ENCODE measurements at places on chromosomes 12 and 14.

DNA sequence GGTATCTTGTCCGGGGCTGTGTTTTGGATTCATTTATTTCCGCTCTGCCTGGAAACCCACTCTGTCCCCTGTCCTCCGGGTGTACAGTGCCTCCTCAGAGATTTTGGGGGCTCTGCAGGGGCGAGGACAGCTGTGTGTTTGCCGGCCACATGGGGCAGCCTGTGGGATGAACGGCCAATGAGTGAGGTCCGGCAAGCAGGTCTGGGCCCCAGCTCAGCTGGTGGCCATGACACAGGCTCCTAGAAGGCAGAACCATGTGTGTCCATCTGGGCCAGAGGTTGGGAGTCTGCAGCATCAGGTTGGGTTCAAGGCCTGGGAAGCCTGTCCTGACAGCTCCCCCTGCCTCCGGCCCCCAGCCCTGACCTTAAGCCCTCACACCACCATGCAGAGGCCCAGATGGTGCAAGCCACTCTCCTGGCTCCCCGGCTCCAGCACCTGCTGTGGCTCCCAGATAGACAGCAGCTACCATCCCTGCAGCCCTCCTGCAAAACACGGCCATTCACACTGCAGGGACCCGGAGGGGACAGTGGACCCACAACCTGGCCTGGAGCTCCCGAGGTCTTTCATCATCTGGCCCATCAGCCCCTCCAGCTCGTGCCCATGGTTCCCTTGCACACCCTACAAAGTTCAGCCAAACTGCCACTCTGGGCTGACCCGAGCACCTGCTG lies 220.1 kb upstream of the C14orf180 start:
- no peak for DNase-seq

DNA sequence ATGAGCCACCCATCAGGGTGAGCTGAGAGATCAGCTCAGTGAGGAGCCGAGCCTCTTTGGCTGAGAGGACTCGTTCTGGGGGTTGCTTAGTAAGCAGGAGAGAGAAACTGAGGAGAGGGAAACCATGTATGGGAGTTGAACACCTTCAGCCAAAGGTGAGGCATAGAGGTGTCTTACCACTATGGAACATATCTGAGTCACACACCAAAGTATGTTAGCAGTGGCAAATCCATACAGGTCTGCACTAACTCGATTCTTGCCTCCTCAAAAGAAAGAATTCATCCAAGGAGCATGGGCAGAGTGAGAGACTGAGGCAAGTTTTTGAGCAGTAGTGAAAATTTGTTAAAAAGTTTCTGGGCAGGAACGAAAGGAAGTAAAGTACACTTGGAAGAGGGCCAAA lies 46.7 kb upstream of the RNU6-8 start:
- DNase-seq: no peak

DNA sequence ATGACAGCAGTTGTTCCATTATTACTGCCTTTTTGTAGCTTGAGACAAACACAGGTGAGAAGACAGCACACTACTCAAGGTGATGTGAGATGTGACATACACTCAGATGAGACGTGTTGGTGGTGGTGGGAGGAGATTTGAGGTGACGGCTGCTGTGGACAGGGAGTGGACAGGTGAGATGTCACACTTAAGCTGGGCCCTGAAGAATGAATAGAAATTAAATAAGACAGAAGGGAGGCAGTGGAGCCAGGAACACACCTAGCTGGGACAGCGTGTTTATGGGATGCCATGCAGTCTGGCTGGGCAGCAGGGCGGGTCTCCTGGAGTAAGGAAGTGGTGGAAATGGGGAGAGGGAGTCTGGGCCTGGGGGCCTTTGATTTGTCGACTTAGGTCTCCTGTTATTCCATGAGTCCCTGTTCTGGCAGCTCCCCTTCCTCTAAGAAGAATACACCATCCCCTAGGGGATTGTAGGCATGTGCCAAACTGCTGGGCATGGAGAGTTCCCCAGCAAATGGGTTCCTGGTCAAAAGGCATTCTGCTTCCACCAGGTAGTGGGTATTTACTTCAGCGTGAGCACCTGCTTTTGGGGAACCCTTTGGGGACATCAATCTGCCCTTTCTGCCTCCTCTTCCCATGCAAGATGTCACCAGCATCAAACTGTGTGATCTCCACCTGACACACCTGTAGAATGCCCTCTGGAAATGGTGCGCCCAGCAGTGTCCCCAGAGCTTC lies 71.2 kb upstream of the ESRRB start:
- no peak for DNase-seq

DNA sequence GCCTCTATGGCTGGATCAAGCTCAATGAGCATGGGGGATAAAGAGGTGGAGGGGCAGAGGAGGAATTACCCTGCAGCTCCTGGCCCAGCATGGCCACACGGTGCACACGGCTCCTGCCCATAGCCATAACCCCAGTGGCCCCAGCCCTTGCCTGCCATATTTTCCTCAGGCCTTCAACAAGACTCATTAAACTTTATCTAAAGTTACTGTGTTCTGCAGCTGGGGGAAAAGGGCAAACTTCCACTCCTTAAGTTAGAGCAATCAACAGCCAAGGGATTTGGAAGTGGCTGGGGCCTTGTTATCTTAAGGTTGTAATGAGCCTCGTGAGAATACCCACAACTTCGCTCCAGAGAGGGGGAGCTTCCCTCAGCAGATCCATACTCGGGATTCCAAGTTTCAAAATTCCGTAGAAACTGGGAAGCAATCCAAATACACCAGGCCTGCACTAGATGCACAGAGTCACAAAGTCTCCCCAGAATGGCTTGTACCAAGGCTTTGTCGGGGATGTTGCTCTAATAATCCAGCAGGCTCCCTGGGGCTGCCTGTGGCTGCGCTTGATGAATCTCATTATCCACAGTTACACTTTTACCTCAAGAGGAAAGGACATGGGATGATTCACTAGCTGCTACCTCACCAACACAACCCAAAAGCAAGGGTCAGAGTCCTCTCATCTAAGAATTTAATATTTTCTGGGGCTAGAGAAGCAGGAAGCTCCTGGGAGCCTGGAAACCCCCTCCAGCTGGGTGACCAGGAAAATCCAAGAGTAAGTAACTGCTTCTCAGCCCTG lies 13.0 kb upstream of the OR6J1 start:
- DNase-seq: no peak

- DNase-seq: no peak
Observed at GRCh38 chr12:108424026-108424425, 84.9 kb upstream of the CMKLR1 start.

DNA sequence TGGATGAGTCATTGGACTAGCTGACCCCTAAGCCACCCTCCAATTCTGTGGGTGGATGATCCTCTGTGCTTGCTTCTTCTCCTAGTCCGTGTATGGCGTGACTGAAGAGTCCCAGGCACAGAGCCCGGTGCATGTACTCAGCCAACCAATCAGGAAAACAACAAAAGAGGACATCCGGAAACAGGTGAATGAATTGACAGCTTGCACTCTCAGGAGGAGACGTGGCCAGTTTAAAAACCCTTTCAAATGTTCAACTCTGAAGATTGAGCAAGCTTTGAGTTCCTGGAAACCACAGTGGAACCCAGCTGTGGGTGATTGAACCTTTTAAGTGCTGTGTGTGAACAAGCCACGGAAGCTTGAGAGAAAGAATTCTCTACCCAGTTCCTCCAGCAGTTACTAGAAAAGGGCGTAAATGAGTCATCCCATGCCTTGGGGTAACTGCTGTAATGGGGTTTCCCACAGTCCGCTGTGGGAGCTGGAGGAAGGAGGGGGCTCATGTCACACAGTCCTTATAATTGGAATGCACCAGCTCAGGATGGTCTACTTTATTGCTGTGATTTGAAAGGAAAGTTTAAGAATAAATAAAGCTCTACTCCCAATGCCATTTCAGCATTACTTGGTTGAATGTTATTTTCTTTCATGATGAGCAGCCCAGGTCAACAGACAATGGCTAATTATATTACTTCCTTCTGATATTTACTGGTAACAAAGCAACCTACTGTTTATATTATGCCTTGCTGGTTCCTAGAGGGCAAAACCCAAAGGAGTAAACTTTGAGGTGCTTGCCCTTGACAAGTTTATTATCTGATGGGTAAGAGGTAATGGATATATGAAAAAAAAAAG lies 417.0 kb downstream of the DPF3 start:
- DNase-seq: peak; percentile 35

DNA sequence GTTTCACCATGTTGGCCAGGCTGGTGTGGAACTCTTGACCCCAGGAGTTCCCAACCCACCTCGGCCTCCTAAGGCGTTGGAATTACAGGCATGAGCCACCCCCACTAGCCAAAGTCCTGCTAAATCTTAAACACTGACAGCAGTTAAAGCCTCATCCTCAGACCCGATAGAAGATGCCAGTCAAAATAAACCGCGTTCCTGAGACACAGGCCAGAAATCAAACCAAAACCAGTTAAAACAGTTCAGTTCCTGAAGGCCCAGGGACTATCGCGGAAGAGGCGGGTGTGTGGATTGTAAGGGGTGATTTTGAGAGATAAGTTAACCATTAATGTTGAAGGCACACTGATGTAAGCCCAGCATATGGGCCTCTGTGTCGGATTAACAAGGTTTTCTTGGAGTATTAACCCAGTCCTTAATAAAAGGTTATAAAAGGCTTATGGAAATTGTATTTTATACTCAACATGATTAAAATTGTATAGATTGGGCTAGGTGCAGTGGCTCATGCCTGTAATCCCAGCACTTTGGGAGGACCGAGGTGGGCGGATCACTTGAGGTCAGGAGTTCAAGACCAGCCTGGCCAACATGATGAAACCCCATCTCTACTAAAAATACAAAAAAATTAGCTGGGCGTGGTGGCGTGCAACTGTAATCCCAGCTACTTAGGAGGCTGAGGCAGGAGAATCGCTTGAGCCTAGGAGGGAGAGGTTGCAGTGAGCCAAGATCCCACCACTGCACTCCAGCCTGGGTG lies 18.7 kb upstream of the CDCA4 start:
- DNase-seq: no peak

DNA sequence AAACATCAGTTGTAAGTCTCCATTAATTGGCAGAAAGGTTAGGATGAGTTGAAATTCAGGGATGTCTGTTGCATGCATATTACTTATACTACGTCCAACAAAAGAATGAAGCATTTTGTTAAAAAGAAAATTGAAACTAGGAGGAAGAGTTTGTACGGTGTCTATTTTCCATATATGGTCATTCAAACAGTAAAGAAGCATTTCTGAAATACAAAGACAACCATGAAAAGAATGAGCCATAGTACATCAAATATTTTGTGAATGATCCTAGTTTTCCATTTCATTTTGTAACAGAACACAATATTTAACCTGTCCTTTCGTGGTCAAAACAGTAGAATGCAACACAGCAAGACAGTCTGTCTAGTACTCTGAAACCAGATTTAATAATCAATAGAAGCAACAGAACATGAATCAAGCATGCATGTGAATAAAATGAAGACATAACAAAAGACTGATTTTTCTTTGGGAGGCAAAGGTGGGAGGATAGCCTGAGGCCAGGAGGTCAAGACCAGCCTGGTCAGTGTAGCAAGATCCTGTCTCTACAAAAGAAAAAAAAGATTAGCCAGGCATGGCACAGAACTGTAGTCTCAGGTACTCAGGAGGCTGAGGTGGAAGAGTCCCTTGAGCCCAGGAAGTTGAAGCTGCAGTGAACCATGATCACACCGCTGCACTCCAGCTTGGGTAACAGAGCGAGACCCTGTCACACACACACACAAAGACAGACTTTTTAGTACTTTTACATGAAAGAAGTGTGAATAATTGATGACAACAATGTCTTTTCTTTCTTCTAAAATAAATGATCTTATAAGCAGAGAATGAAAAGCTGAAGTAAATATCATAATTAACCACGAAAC lies 156.0 kb downstream of the LRIG3 start:
- no peak for DNase-seq

DNA sequence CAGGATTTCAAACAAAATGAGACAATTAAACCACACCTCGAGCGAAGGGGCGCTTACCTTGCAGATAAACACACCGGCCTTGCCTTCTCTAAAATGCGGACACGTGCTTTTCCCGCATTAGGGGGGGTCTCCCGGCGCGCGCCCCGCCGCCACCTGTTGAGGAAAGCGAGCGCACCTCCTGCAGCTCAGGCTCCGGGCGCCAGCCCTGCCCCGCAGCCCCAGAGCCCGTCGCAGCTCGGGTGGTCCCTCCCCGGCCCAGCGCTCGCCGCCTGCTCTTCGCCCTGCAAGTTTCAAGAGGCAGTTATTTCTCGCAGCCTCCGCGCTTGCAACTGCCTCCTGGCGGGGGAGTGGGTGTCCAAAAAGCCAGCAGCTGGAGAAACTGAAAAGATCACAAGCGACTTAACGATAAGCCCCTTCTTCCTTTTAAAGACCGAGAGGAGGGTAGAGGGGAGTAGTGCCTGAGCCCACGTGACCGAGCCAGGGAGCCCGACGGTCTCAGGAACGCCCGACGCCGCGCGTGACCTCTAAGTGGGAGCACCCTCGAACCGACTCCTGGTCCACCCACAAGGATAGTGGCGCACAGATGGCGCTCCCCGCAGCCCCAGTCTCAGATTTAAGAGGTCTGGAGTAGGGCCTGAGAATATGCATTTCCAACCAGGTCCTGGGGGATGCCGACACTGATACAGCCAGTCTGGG lies at the start of gene ESR2:
TSS of gene ESR2 (minus strand) at position 396 of the 696 bp plus-strand sequence. CDS start 11,386 bp downstream, outside the sequence.
- peak; percentile 85 for DNase-seq

- DNase-seq: no peak
Observed at GRCh38 chr12:13178568-13179210, 17.8 kb upstream of the EMP1 start.

GRCh38 chr12:3683670-3684069 lies 69.2 kb downstream of the CRACR2A start:
- no peak for DNase-seq

GRCh38 chr12:62670986-62671720 lies 204.5 kb downstream of the MON2 start:
- DNase-seq: no peak

GRCh38 chr12:26661399-26661798 lies 171.6 kb downstream of the ITPR2 start:
- no peak for DNase-seq

- no peak for DNase-seq
Observed at GRCh38 chr12:111441107-111441928, 35.6 kb downstream of the SH2B3 start.

- DNase-seq: no peak
Observed at GRCh38 chr14:29925101-29925722, 2.4 kb downstream of the PRKD1 start.

- no peak for DNase-seq
Observed at GRCh38 chr12:52390739-52391617, 5.5 kb upstream of the KRT84 start.

DNA sequence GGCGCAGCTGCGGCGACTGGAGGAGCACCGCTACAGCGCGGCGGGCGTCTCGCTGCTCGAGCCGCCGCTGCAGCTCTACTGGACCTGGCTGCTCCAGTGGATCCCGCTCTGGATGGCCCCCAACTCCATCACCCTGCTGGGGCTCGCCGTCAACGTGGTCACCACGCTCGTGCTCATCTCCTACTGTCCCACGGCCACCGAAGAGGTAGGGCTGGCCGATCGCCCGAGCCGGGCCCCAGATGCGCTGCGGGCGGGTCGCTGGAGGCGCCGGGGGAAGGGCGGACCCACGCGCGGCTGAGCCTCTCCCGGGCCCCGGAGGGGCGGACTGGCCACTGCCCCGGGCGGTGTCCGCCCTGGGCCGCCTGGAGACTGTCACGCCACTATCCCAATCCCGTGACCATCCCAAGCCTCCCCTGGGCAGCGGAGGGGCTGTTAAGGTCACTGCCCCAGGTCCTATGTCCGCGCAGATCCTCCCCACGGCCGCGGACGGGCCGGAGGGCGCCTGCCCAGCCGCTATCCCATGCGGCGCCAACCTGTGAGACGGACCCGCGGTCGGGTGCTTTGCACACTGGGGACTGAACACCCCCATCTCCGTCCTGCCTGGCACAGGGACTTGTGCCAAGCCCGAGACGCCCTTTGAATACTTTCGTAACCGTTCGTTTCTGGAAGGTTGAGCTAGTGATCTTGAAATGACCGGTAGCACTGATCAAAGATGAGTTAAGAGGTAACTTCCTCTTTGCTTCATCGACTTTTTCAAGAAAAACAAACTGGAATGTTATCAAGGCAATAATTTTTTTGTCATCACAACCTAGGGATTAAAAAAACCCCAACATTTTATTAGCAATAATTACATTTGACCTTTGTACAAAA lies 725 bp downstream of the CHPT1 start:
- peak; percentile 62 for DNase-seq
